ENCODE measurements at places on chromosomes 11 and 22. TPM values are rescaled to one million over a fixed set of nuclear protein-coding genes. Genes with fewer than 3 reads are reported as not detected.
A peak's percentile ranks its signal among the peaks of the same experiment; 100 is the strongest.

TRIM77 gene
- total RNA-seq: not detected

DNA sequence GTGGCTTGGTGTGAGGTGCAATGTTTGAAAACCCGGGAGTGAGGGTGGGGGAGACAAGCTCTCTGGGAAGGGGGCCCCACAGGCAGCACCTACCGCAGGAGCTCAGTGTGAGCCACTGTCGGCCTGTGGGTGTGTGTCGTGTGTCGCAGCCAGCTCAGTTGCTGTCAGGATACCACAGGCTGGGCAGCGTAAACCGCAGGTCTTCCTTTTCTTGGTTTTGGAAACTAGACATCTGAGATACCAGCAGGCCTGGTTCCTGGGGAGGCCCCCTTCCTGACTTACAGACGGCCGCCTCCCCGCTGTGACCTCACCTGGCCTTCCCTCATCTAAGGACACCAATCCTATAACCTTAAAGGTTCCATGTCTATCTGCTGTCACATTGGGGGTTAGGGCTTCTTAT is 19.4 kb downstream of the IRF7 start:
- H3K27ac ChIP-seq: no peak overlapping the region
- peaks cover 18% of the 10 kb centered on the region for H3K36me3 ChIP-seq
- H3K4me3 ChIP-seq: no peak overlapping the region
- no peaks in the 10 kb centered on the region for H3K4me1 ChIP-seq

GRCh38 chr22:37314315-37315074 is 32.2 kb downstream of the CYTH4 start:
- H3K4me3 ChIP-seq: no peak overlapping the region
- H3K36me3 ChIP-seq: no peaks in the 10 kb centered on the region
- H3K4me1 ChIP-seq: no peaks in the 10 kb centered on the region
- no peak overlapping the region for H3K27ac ChIP-seq
- H3K27me3 ChIP-seq: no peaks in the 10 kb centered on the region
- DNase-seq: no peak

CDC42EP2 gene
- total RNA-seq: 16.8 TPM

- H3K4me1 ChIP-seq: no peaks in the 10 kb centered on the region
- H3K27ac ChIP-seq: no peak overlapping the region
- H3K27me3 ChIP-seq: no peaks in the 10 kb centered on the region
- H3K36me3 ChIP-seq: no peaks in the 10 kb centered on the region
- peak; percentile 36 for DNase-seq
These were observed 38.5 kb upstream of the NAV2 start for GRCh38 chr11:19673924-19674729.

- H3K4me1 ChIP-seq: peaks cover 18% of the 10 kb centered on the region
- H3K4me3 ChIP-seq: no peak overlapping the region
- no peaks in the 10 kb centered on the region for H3K27me3 ChIP-seq
- H3K36me3 ChIP-seq: no peaks in the 10 kb centered on the region
- H3K27ac ChIP-seq: no peak overlapping the region
These were observed 1.7 kb downstream of the CYB5R2 start for GRCh38 chr11:7671347-7672215.

MS4A12 gene
- not detected for total RNA-seq

DNA sequence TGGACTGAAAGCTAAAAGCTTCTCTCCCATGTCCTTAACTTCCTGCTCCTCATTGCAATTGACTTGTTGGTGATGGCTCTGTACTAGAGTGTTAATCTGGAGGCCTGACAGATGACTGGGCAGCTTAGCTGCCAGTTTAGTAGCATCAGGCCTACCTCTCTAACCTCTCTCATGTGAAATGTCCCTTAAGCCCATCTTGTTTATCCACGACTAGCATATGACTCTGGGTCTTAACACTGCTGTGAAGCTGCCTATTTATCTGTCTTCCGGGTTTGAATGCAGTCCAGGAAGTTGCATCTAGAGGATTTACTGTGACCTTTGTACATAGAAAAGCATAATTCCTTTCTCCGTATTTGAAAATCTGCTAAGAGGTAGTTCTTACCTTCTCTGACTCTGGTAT is 85.3 kb upstream of the HORMAD2 start:
- H3K27me3 ChIP-seq: no peaks in the 10 kb centered on the region
- DNase-seq: no peak
- H3K4me1 ChIP-seq: peaks cover 10% of the 10 kb centered on the region
- no peaks in the 10 kb centered on the region for H3K36me3 ChIP-seq
- peak overlapping the region; percentile 37 for H3K27ac ChIP-seq

HSPB2 gene
- not detected for total RNA-seq

- H3K27ac ChIP-seq: no peak overlapping the region
- no peaks in the 10 kb centered on the region for H3K27me3 ChIP-seq
- no peak overlapping the region for H3K4me3 ChIP-seq
- no peaks in the 10 kb centered on the region for H3K36me3 ChIP-seq
These were observed 11.0 kb upstream of the CERK start for GRCh38 chr22:46748908-46749675.

RPLP2 gene
- total RNA-seq: 395 TPM

- H3K36me3 ChIP-seq: no peaks in the 10 kb centered on the region
- H3K4me3 ChIP-seq: peak within 1 kb of the TSS; percentile 62
- H3K27me3 ChIP-seq: no peaks in the 10 kb centered on the region
- DNase-seq: peak; percentile 74
- peaks cover 87% of the 10 kb centered on the region for H3K4me1 ChIP-seq
These were observed at the start of gene CCND1 for GRCh38 chr11:69640995-69641581. CCND1 (plus strand) TSS chr11:69641156; CDS start chr11:69641314, 158 bp downstream.

DNA sequence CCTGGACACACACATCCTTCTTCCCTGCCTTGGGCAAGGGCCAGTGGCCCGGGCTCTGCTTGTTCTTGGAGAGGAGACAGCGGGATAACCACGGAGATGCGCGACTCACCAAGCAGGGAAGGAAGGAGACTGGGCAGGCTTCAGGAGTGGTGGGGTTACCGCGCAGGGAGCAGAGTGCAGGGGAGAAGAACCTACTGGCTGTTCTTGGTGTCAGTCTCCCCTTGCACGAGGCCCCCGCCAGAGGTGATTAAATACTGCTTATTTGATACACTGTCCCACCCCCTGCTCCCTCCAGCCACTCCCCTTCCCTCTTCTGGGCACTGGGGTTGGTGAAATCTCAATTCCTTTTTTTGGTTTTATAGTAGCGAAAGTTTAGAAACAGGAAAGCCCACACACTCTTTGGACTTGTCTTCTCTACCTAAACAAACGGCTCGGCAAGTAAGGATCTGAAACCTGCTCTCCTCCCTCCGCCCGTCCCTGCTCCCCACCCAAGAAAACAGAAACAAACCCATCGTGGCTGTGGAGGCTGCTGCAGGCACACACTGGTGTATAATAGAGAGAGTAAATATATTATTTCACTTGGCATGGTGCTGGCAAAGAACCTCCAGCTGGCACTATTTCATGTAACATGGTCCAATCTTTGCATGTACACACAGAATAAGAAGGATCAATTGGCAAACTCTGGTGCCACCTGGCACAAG is 10.8 kb downstream of the LARGE2 start:
- H3K4me1 ChIP-seq: peaks cover 30% of the 10 kb centered on the region
- no peak overlapping the region for H3K27ac ChIP-seq
- H3K4me3 ChIP-seq: no peak overlapping the region

DNA sequence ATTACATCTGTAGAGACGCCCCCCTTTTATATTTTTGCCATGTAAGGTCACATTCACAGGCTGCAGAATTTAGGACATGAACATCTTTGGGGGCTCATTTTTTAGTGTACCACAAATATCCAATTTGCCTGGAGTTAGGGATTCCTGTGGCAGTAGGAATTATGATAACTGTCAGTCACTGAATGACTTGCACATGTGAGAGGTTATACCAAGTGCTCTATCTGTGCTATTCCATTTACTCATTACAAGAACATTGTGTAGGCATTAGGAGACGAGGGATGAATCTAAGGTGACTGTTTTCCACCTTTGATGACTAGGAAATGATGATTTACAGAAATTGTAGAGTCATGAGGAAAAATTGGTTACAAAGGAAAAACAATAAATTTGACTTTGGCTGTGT is 79.3 kb downstream of the LIF start:
- no peaks in the 10 kb centered on the region for H3K4me1 ChIP-seq
- no peak overlapping the region for H3K4me3 ChIP-seq
- no peaks in the 10 kb centered on the region for H3K36me3 ChIP-seq

MOV10L1 gene
- 0.52 TPM for total RNA-seq

- no peak overlapping the region for H3K4me3 ChIP-seq
- H3K36me3 ChIP-seq: no peaks in the 10 kb centered on the region
- no peak for DNase-seq
- H3K27ac ChIP-seq: no peak overlapping the region
- no peaks in the 10 kb centered on the region for H3K27me3 ChIP-seq
These were observed 107.6 kb downstream of the MED15 start for GRCh38 chr22:20615021-20615420.

KRTAP5-2 gene
- not detected for total RNA-seq

ACR gene
- total RNA-seq: not detected

- no peaks in the 10 kb centered on the region for H3K36me3 ChIP-seq
- no peak overlapping the region for H3K27ac ChIP-seq
- no peak overlapping the region for H3K4me3 ChIP-seq
- DNase-seq: no peak
These were observed 463.9 kb downstream of the MN1 start for GRCh38 chr22:27337676-27338075.

- H3K4me3 ChIP-seq: no peak overlapping the region
- H3K36me3 ChIP-seq: no peaks in the 10 kb centered on the region
- no peak for DNase-seq
- H3K27ac ChIP-seq: no peak overlapping the region
- H3K27me3 ChIP-seq: no peaks in the 10 kb centered on the region
These were observed 516.9 kb upstream of the LARGE1 start for GRCh38 chr22:34437140-34437539.

- no peaks in the 10 kb centered on the region for H3K27me3 ChIP-seq
- H3K27ac ChIP-seq: no peak overlapping the region
- no peaks in the 10 kb centered on the region for H3K36me3 ChIP-seq
- H3K4me3 ChIP-seq: no peak overlapping the region
- DNase-seq: peak; percentile 57
These were observed 32.6 kb downstream of the SHANK3 start for GRCh38 chr22:50705219-50705691.

GRCh38 chr11:26150031-26150430 is 181.9 kb upstream of the ANO3 start:
- H3K27ac ChIP-seq: no peak overlapping the region
- DNase-seq: no peak
- H3K4me3 ChIP-seq: no peak overlapping the region
- no peaks in the 10 kb centered on the region for H3K4me1 ChIP-seq
- H3K36me3 ChIP-seq: no peaks in the 10 kb centered on the region

GRCh38 chr22:37569921-37570660 is 9.8 kb downstream of the LGALS2 start:
- H3K36me3 ChIP-seq: peaks cover 10% of the 10 kb centered on the region
- H3K4me1 ChIP-seq: peaks cover 95% of the 10 kb centered on the region
- peak overlapping the region; percentile 99 for H3K27ac ChIP-seq
- DNase-seq: peak; percentile 100
- H3K4me3 ChIP-seq: no peak overlapping the region
- no peaks in the 10 kb centered on the region for H3K27me3 ChIP-seq

DNA sequence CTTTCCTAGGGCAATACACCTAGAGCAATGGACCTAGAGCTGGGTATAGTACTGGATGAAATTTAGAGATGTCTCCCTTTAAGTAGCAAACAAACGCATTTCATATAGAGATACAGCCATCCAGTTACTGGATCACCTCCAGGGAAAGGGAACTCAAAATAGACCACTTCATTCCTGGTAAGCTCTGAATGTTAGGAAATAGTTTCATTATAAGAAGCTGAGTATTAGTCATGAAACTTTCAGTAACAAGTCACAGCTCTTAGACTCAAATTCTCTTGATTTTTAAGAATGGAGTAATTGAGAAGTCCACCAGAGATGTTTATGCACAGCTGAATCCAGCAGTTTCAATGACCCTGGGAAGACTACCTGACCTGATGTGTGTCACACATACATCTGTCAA is 221.9 kb downstream of the FAM76B start:
- no peak overlapping the region for H3K4me3 ChIP-seq
- H3K27ac ChIP-seq: no peak overlapping the region
- no peaks in the 10 kb centered on the region for H3K4me1 ChIP-seq
- H3K36me3 ChIP-seq: no peaks in the 10 kb centered on the region
- DNase-seq: no peak

PAMR1 gene
- 3.6 TPM for total RNA-seq

- DNase-seq: peak; percentile 42
- H3K27me3 ChIP-seq: no peaks in the 10 kb centered on the region
- peaks cover 4% of the 10 kb centered on the region for H3K36me3 ChIP-seq
- H3K27ac ChIP-seq: peak overlapping the region; percentile 48
These were observed 61.9 kb downstream of the MED15 start for GRCh38 chr22:20569059-20570058.

DNA sequence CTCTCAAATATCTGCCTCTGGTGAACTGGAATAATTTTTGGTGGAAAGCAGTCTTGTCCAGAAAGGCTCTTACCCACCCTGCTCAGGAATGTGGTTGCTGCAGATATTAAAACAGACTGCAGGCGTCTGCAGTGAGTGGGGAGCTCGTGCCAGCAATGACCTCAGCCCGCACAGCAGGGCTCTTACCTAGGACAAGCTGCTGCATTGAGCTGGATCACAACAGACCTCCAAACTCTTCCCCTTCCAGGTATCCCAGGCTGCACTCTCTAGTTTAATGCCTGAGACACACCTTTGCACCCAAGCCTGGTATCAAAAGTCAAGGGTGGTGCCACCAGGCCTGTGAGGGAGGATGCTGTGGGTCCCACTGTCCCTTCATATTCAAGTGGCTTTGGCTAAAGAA is 69.7 kb upstream of the CDON start:
- no peak overlapping the region for H3K4me3 ChIP-seq
- no peaks in the 10 kb centered on the region for H3K27me3 ChIP-seq
- no peaks in the 10 kb centered on the region for H3K36me3 ChIP-seq
- peak; percentile 78 for DNase-seq

FADD gene
- total RNA-seq: 14.2 TPM

DNA sequence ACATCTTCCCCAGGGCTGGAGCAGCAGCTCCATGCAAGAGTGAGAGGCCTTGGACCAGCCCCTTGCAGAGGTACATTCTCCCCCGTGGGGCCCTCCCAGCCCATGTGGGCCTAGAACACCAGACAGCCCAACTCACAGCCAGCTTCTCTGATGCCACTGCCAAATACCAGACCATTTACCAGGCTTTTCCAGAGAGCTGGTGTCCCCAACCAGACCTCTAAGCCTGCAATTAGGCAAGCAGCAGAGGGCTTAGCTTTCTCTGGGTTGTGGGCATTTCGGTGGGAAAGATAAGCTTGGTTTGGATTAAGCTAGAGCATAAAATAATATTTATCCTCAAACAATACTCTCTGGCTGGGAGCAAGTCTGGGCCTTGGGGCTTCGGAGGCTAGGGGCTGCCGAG is 75.6 kb downstream of the TP53I11 start:
- no peaks in the 10 kb centered on the region for H3K27me3 ChIP-seq
- no peak for DNase-seq
- H3K27ac ChIP-seq: no peak overlapping the region
- H3K4me3 ChIP-seq: no peak overlapping the region
- H3K4me1 ChIP-seq: no peaks in the 10 kb centered on the region

POTEH gene
- total RNA-seq: not detected

DNA sequence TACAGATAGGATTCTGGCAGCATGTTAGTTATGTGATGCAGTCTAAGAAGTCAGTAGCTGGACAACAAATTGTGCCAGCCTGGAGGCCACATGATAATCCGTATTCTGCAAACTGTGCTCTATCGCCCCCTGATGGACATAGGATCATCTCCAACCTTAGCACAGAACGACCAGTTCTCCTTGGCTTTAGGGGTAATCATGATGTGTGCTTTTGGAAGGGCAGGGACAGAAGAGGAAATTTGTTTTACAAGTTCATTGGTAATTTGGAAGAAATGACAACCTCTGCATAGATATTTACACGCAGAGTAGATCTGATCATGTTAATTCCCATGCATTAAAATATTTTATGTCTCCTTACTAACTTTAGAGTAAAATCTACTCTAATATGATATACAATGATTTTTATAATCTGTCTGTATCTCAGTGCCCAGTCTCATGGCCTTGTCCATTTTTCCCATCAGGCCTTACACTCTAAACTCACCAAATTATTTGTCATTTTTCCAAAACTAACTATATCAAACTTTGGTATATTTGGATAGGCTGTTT is 12.1 kb downstream of the OR10D3 start:
- no peaks in the 10 kb centered on the region for H3K4me1 ChIP-seq
- H3K4me3 ChIP-seq: no peak overlapping the region
